ENCODE measurements at places on chromosomes 6 and 20. TPM values are rescaled to one million over a fixed set of nuclear protein-coding genes. Genes with fewer than 3 reads are reported as not detected.

GRCh38 chr6:56689663-56690062, 47.0 kb upstream of the DST start:
- no peaks in the 10 kb centered on the region for H3K4me1 ChIP-seq
- H3K27ac ChIP-seq: peak overlapping the region; percentile 85
- H3K4me3 ChIP-seq: no peak overlapping the region
- no peaks in the 10 kb centered on the region for H3K36me3 ChIP-seq

- H3K4me3 ChIP-seq: no peak overlapping the region
- no peaks in the 10 kb centered on the region for H3K4me1 ChIP-seq
- H3K27ac ChIP-seq: no peak overlapping the region
Measured at GRCh38 chr6:152100183-152100618, 292.7 kb downstream of the ESR1 start.

DNA sequence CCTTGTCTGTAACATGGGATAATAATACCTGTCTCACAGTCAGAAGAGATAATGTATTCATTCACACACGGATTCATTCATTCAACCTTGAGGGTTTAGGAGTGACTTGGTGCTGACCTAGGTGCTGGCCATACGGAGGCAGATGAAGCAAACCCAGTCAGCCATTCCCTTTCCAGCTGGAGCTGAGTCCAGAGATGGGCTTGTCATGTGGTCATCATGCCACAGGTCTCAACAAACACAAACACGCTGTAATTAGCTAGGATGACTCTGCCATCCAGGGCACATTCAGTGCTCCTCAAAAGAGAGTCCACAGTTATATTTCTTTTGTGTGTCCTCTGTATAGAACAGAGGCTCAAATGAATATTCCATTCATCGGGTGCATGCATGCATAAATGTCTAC, 19.5 kb upstream of the PRELID3B start:
- no peak overlapping the region for H3K4me3 ChIP-seq
- no peaks in the 10 kb centered on the region for H3K4me1 ChIP-seq
- H3K27ac ChIP-seq: no peak overlapping the region
- no peaks in the 10 kb centered on the region for H3K27me3 ChIP-seq
- no peak for DNase-seq
- no peaks in the 10 kb centered on the region for H3K36me3 ChIP-seq

GRCh38 chr20:16701296-16701695, 28.5 kb upstream of the SNRPB2 start:
- H3K4me3 ChIP-seq: no peak overlapping the region
- no peak for DNase-seq
- no peaks in the 10 kb centered on the region for H3K27me3 ChIP-seq
- H3K36me3 ChIP-seq: no peaks in the 10 kb centered on the region
- no peaks in the 10 kb centered on the region for H3K4me1 ChIP-seq

HLA-DQB2 gene
- not detected for total RNA-seq

- DNase-seq: no peak
- H3K27ac ChIP-seq: no peak overlapping the region
- no peak overlapping the region for H3K4me3 ChIP-seq
- H3K36me3 ChIP-seq: no peaks in the 10 kb centered on the region
- no peaks in the 10 kb centered on the region for H3K4me1 ChIP-seq
Measured at GRCh38 chr6:3899061-3899460, 49.9 kb downstream of the FAM50B start.

DNA sequence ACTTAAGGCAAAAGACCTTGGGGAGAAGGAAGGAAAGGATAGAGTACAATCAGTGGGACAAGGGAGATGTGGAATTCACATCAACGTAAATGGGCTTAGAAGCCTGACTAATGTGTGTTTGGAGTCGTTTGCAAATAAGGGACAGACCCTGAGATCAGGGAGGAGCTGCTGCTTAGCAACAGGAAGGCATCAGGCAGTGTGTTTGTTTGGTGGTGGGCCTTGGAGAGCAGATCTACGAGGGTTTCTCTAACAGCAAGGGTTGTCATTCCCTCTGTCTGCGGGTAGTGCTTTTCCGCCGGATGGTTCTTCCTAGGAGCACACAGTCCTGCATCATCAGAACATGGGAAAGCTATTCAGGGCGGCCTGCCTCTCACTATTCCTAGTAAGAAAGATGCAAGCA, 40.4 kb downstream of the C6orf118 start:
- no peak for DNase-seq
- no peaks in the 10 kb centered on the region for H3K27me3 ChIP-seq
- no peaks in the 10 kb centered on the region for H3K36me3 ChIP-seq
- H3K27ac ChIP-seq: no peak overlapping the region

- H3K36me3 ChIP-seq: no peaks in the 10 kb centered on the region
- DNase-seq: no peak
- H3K4me1 ChIP-seq: no peaks in the 10 kb centered on the region
- H3K27me3 ChIP-seq: no peaks in the 10 kb centered on the region
- H3K27ac ChIP-seq: no peak overlapping the region
Measured at GRCh38 chr20:32598606-32599005, 13.5 kb upstream of the NOL4L start.

DNAJC5 gene
- 41.3 TPM for total RNA-seq

GRCh38 chr6:11755725-11756124, 22.9 kb downstream of the ADTRP start:
- no peak overlapping the region for H3K27ac ChIP-seq
- H3K36me3 ChIP-seq: no peaks in the 10 kb centered on the region
- no peaks in the 10 kb centered on the region for H3K27me3 ChIP-seq
- no peak for DNase-seq
- no peak overlapping the region for H3K4me3 ChIP-seq
- H3K4me1 ChIP-seq: peaks cover 23% of the 10 kb centered on the region

DNA sequence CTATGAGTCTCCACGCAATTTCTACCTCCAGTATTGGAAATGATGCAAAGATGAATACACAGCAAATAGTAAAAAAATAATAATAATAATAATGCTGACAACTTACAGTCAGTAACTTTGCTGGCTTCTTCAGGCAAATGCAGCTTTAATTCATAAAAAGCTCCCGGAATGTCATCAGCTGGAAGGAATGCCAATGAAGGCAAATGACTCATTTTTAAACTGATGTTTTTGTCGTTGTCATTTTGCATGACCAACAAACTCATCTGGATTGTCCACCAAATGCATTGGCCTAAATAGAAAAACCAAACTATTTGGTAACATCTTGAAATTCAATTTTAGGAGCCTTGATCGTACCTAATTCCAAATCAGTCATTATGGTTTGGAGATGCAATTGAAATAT, 217.1 kb downstream of the ALDH8A1 start:
- no peaks in the 10 kb centered on the region for H3K36me3 ChIP-seq
- H3K4me1 ChIP-seq: no peaks in the 10 kb centered on the region
- no peak for DNase-seq

DNA sequence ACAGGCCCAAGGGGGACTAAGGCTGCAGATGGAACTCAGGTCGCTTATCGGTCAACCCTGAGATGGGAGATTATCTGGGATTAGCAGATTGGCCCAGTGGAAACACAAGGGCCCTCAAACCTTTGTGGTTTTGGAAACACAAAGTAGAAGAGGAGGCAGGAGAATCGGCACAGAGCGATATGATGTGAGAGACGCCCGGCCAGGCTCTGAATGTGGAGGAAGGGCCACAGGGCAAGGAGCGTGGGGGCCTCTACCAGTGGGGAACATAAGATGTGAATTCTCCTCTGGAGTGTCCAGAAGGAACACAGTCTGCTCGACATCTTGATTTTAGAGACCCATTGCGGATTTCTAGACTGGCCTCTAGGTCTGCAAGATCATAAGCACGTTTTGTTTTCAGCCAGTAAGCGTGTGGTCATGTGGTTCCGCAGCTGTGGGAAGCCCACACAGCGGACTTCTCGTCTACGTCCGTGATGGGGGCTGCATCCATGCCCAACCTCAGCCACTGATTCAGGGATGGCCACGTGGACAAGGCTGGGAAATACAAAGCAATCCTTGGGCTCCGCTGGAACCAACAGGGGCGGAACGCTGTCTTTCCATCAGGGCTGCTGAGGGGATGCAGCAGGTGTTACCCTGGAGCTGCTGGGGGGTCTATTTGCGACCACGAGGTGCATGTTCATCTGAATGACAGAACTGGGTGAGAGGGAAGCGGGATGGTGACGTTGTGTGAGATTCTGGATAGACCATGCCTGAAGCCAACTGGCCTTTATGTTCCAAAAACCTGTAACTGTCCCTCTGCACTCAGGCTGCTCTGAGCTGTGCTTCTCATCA, 127.6 kb upstream of the PMEPA1 start:
- no peaks in the 10 kb centered on the region for H3K27me3 ChIP-seq
- H3K36me3 ChIP-seq: no peaks in the 10 kb centered on the region
- no peak overlapping the region for H3K4me3 ChIP-seq
- no peaks in the 10 kb centered on the region for H3K4me1 ChIP-seq

DNA sequence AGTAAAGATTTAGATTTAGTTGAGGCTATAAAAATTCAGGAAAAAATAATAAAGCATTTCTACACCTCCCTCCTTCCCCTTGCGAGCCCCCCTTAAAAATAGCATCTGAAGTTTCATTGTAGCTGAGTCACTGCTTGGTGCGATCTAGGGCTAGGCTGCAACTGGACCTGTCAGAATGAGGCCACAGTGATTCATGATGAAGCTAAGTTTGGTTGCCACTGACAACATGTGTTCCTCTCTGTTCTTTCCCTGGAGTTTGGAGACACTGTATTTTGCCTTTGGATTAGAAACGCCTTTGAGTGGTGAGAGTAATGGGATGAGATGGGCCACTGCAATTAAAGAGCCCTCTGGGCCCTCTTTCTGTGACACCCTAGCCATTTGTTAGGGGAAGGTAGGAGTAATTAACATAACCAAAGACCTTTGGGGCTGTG, 334.1 kb downstream of the NRN1 start:
- DNase-seq: no peak
- no peak overlapping the region for H3K4me3 ChIP-seq
- no peaks in the 10 kb centered on the region for H3K4me1 ChIP-seq
- H3K36me3 ChIP-seq: no peaks in the 10 kb centered on the region
- H3K27ac ChIP-seq: no peak overlapping the region

- no peak for DNase-seq
- H3K27me3 ChIP-seq: no peaks in the 10 kb centered on the region
- no peak overlapping the region for H3K27ac ChIP-seq
- H3K4me1 ChIP-seq: no peaks in the 10 kb centered on the region
- no peaks in the 10 kb centered on the region for H3K36me3 ChIP-seq
- H3K4me3 ChIP-seq: no peak overlapping the region
Measured at GRCh38 chr20:41413169-41413568, 46.6 kb upstream of the EMILIN3 start.

DNA sequence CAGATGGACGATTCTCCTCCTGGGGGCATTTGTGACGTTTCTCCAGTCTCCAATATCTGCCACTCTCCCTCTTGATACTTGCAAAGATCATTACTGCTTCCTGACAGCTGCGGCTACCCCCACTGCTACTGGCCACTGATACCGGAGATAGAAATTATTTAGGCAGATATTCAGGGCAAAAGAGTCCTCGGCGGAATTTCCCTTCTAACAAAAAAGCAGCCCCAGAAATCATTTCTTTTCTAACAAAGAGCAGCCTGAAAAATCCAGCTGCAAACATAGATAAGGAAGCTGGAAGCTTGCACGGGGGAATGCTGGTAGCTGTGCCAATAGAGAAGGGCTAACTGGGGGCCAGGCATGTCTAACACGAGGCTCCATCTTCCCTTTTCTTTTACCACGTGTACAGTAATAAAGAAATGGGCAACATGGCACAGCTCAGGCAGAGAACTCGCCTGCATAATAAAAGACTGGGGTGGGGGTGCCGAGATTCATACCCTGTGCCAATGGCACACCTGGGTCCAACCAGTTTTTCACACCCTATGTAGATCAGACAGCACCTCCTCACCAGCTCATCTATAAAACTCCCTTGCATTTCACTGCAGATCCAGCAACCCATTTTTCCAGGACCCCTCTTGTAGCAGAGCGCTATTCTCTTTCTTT, 6.1 kb downstream of the TP53RK start:
- H3K27me3 ChIP-seq: no peaks in the 10 kb centered on the region
- no peak for DNase-seq
- H3K36me3 ChIP-seq: no peaks in the 10 kb centered on the region
- H3K27ac ChIP-seq: no peak overlapping the region
- peaks cover 30% of the 10 kb centered on the region for H3K4me1 ChIP-seq

DNA sequence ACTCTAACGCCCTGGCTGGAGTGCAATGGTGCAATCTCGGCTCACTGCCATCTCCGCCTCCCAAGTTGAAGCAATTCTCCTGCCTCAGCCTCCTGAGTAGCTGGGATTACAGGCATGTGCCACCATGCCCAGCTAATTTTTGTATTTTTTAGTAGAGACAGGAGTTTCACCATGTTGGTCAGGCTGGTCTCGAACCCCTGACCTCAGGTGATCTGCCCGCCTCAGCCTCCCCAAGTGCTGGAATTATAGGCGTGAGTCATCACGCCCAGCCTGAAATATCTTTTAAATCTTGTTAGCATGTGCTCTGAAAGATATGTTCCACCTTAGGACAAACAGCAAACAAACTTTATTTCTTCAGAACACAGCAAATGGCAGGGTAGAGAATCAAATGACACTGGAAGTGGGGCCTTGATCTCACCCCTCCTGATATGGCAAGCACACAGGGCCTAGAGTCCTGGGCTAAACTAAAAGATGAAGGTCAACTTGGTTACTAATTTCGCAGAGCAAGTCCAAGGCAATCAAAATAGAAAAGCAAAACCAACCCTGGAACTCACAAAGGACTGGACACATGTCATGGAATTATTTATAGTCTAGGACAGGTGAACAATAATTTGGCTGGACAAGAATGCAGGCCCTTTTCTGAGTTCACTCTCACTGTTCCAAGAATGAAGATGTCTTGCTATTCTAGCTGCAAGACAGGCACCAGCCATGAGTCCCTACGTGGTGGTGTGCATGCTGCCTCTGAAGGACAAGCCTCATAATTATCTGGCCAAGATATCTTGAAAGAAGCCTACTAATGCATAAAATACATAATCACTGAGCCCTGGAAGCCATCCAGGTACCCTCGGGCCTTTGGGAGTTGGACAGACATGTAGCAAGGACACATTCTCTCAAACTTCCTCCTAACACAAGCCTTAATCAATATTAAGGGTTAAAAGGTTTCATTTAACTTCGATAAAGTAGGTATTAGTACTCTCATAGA, 35.6 kb downstream of the B4GALT5 start:
- DNase-seq: no peak
- peaks cover 5% of the 10 kb centered on the region for H3K4me1 ChIP-seq
- H3K4me3 ChIP-seq: no peak overlapping the region
- H3K27me3 ChIP-seq: no peaks in the 10 kb centered on the region

GPR63 gene
- total RNA-seq: 1.1 TPM

GRCh38 chr6:22173311-22173710, 123.5 kb downstream of the PRL start:
- no peak for DNase-seq
- H3K4me3 ChIP-seq: no peak overlapping the region
- no peaks in the 10 kb centered on the region for H3K27me3 ChIP-seq
- H3K36me3 ChIP-seq: no peaks in the 10 kb centered on the region

SLC22A23 gene
- 104 TPM for total RNA-seq

UNC5CL gene
- total RNA-seq: 34.6 TPM

GSTA3 gene
- not detected for total RNA-seq

Measured in Peyer's patch (tissue), 4 donors.